ENCODE measurements at places on chromosomes 3 and 15. TPM values are rescaled to one million over a fixed set of nuclear protein-coding genes. Genes with fewer than 3 reads are reported as not detected.

DNA sequence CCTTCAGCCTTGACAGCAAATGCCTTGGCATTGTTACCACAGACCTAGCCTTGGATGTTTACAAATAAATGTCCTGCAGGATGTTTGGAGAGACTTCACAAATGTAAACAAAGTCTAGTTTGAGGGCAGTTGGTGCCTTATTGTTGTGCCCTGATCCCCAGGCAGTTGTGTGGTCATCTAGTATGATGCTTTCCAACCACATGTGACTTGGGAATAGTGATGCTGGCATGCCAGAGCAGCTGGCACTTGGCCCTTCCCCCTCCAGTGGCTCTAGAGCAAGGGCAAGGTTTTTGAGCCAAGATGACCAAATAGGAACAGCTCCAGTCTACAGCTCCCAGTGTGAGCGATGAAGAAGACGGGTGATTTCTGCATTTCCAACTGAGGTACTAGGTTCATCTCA, 258.2 kb downstream of the ADAMTS17 start:
- no peak for DNase-seq

GRCh38 chr3:56725175-56725574, 42.1 kb upstream of the TASOR start:
- DNase-seq: no peak

- no peak for DNase-seq
Measured at GRCh38 chr15:64521201-64521600, 60.8 kb downstream of the ZNF609 start.

- DNase-seq: peak; percentile 60
Measured at GRCh38 chr15:26864664-26865191, 2.1 kb upstream of the GABRA5 start.

DNA sequence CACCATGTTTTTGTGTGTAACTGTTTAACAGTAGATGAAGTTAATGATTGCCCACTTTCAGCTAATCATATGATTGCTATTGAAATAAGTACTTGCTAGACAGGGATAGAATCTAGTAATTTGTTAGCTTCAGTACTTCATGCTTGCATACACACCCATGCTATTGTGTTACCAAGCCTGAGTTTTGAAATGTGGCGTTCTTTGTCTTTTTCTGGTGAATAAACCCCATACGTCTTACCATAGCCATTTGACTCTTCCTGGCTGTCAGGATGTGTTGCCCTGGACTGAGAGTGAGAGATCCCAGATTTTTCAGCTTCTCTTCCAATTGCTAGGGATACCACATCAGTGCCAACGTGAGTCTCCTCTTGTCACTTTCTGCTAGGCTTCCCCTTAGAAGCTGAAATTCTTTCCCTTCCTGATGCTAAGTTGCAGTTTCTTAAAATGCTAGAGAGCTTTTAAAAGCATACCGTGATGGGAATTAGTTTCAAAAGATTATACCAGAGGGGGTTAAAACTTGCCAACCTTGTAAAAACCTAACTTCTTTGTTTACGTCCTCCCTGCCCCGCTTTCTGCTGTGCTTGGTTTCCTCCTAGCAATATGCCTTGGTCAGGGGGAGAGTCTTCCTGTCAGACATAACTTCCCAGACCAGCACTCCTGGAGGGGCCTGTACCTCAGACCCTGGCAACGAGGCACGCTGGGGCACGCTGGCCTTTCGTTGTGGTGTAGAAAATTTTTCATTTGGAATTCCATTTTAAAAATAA, 62.9 kb upstream of the ULK4 start:
- DNase-seq: no peak

DNA sequence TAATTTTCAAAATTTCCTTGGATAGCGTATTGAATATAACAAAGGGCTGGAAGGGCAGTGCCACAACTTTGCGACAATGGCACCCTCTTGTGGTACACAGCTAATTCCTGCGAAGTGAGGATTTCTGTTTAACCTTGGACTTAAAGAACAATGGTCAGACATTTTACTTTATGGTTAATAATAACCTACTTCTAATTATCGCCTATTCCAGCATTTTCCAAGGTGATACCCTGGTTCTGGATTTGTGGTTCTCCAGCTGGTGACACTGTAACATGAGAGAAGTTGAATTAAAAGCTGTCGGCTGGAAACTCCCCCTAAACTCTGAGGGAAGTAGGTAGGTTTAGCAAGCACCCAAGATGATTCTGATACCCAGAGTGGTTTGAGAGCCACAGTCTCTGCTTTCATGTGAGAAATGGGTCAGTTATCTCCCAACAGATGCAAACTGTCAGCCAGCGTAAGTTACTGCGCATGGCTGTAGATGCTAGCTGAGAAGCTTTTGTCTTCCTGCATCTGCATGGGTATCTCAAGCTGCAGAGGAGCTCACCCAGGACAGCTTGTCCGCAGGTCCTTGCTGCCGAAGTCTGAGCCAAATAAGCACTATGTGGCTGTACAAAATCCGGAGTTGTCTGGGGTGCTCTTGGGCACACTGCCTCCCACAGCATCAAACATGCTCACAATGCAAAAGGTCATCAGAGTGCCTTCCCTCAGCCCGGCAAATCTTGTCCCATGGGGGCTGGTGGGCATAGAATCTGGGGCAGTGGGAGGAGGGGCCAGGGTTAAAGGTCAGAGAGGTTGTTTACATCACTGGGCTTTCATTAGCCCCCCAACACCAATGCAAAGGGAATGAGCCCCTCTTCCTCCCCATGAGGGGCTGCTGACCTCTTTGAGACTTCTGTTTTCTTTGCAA, 6.6 kb upstream of the CHSY1 start:
- DNase-seq: peak; percentile 80

DNA sequence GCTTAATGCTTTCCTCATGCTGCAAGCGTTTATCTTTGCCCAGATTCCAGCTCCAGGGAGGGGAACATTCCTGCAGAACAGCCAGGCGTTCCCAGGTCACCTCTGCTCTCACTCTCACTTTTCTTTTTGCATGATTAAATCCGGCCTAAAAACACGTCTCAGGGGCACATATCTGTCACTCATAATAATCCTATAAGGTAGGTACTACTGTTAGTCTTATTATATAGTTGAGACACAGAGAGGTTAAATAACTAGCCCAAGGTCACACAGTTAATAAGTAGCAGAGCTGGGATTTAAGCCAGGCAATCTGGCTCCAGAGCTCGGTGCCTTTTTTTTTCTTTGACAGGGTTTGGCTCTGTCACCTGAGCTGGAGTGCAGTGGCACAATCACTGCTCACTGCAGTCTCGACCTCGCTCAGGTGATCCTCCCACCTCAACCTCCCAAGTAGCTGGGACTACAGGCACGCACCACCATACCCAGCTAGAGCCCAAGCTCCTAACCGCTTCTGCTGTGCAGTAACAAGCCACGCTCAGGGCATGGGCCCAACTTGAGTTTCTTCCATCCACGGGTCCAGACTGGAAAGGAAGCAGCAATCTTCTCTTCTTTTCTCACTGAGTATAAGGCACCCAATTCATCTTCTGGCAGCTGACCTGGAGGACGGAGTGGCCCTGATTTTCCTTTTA, 96.5 kb downstream of the LIPC start:
- peak; percentile 26 for DNase-seq

DNA sequence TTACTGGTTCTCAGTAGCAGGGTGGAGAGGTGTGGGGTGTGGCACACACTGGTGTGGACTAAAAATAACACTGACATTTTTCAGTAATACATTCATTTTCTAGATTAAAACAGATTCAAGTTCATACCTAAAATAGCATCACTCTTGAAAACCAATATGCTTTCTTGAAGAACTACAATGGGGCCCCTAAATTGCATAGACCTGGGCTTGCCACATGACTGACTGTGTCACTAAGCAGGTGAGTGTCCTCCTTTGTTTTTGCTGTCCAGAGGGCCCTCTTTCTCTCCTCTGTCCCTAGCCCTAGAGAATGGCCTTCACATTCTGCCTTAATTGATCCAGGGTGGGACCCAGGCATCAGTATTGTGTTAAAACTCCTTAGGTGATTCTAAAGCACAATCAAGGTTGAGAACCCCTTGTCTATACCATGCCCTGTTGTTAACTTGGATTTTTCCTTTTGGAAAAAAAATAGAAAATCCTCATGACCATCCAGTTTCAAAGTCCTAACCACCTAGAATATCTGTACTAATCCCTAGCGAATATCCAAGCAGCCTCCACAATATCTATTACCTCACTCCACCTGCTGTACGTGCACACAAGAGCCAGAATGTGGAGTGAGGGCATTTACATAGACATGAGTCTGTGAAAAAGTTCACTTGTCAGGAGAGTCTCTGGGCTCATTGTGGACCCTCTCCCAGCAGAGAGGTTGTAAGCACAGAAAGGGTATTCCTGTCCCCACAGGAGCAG, 18.7 kb upstream of the TMEM41A start:
- no peak for DNase-seq

GRCh38 chr15:74955796-74956647, 550 bp downstream of the RPP25 start:
- no peak for DNase-seq

DNA sequence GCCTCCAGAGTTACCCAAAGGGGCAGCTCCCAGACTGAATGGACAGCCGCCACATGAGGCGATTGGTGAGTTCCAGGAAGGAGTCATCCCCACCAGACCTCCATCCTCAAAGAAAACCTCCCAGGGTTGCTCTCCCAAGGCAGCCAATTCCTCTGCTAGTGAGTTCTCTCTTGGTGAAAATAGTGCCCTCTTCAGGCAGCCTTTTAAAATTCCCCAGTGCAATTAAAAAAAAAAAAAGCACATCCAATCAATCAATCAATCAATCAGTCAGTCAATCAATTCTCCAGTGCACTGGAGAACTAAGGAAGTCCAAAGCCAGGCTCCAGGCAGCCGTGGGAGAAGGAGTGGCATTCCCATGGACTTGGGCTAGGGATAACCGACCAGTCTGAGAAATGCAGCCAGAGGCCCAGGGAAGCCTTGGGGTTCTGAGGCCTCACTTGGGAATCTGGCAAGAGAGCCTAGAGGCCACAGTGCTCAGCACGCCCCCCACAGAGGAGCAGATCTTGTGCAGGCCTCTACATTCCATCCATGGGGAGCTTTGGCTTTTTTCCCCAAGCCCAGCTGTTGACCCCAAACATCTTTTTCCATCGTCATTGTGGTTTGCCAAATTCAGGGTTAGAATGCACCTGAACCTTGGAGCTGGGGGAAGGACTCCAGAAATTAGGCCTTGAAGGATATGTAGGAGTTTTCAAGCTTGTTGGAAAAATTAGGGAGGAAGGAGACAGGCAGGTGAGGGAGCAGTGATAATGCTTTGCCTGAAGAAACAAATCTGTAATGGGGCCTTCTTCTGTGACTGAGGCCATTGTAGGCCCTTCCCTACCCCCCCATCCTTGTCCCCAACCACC, 4.8 kb downstream of the PAQR5 start:
- peak; percentile 17 for DNase-seq

- no peak for DNase-seq
Measured at GRCh38 chr3:133055339-133055738, 17.1 kb downstream of the TMEM108 start.

DNA sequence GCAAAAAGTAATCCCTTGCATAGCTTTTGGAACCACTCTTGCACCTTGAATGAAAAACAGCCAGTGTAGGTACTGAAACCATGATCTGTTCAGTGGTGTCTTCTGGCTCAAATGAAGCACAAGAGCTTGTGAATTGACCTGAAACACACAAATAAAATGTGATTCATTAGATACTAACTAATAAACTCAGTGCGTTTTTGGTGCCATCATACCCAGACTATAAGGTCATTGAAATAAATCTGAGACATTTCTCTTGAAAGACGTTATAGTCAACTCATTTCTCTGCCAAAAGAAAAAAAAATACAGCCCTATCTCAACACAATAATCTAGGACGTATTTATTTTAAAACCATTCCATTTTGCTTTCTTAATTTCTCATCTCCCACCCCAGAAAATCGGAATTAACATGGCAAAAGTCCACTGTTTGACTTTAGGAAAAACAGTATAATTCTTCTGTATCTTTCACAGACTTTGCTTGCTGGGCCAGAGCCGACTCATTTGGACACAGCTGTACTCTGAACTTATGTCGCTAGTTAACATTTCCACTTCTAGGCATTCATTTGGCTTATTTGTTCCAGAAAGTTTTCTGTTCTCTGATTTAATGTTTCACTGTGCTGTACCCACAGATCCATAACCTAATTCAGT, 284.9 kb upstream of the TBL1XR1 start:
- peak; percentile 41 for DNase-seq

- DNase-seq: peak; percentile 39
Measured at GRCh38 chr3:184305577-184305976, 6.5 kb downstream of the PSMD2 start.

DNA sequence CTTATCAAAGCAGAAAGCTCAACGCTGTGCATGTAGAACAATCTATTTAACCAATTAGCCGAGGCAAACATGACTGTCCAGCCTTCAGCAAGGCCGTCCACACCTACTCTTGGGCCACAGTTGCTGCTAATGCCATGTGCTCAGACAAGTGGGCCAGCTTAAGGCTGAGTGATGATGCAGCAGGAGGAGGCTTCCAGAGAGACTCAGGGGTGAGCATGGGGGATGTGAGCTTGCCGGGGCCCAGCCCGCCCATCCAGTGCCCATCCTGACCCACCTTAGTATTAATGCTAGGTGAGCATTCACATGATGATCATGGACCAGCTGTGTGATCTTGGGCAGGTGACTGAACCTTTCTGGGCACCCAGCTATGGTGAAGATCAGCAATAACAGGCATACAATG, 150.1 kb downstream of the TPRA1 start:
- no peak for DNase-seq

DNA sequence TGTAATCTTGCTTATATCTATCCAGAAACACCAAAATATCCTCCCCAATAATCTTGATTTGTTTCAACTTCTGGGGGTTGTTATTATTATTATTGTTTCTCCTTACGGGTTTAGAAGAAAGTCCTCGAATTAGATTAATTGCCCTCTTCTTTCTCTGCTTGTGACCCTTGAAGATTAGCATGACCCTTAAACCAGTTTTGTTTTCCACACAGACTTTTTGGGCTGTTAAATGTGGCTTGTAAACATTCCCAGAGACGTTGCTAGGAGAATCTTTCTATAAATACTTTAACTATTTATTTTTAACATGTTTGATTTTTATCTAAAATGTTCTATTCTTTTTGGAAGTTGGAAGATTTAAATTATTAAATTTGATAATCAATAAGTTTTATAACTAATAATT, 4.3 kb upstream of the SUCNR1 start:
- DNase-seq: no peak

DNA sequence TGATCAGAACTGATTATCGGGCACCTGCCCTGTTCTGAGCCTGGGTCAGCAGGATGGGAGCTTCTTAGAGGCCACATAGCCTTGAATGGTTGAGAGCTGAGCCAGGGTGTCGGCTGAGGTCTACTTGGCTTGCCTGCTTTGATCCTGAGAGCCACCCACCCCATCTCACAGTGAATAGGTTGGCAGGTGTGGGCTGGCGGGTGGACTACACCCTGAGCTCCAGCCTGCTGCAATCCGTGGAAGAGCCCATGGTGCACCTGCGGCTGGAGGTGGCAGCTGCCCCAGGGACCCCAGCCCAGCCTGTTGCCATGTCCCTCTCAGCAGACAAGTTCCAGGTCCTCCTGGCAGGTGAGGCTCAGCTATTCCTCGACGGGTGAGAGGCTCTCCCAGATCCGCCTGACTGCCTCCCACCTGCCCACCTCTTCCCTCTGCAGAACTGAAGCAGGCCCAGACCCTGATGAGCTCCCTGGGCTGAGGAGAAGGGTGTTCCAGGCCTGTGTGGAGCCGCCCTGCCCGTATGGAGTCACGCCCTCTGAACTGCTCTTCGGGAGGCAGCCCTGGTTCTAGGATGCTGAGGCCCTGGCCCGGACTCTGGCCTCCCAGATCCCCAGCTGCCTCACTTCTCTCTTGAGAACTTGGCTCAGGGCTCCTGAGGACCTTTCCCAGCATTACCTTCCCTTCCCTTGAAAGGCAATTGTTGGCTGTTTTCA, 3.8 kb downstream of the COMMD4 start:
- no peak for DNase-seq

GRCh38 chr3:69972672-69973071, 26.9 kb upstream of the SAMMSON start:
- DNase-seq: no peak

The MYO9A gene
- total RNA-seq: 18.3 TPM

The SPATA12 gene
- total RNA-seq: 0.47 TPM

The CCR9 gene
- not detected for total RNA-seq

Data from PC-3 (cell line).